GM13977 (cell line): ENCODE measurements at places on chromosomes 6 and 20.
A peak's percentile ranks its signal among the peaks of the same experiment; 100 is the strongest.

GRCh38 chr6:115601064-115601463, 459.6 kb downstream of the FRK start:
- DNase-seq: no peak

DNA sequence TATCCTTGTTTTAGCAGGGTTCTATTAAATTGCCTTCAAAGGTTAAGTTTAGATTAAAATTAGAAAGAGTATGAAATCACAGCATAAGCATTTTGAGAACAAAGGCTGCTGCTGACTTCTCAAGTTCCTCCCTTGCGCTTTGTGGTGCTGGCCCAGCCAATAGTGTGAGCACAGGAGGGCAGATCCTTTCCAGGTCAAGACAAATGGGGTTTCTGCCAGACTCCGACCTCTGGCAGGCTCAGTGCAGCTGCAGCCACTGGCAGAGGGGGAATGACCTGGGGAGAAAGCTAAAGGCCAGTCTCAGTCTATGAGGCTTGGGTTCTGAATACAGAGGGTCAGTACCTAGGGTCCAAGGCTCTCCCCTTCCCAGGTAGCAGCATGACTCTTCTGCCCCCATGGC, 27.0 kb downstream of the CLIC5 start:
- no peak for DNase-seq

GRCh38 chr20:32457479-32457986, 99.4 kb downstream of the ASXL1 start:
- peak; percentile 69 for DNase-seq

- DNase-seq: no peak
These were observed 114.9 kb upstream of the PTPRT start for GRCh38 chr20:43304598-43304997.

GRCh38 chr6:112251171-112251875, 3.0 kb downstream of the LAMA4 start:
- DNase-seq: no peak

DNA sequence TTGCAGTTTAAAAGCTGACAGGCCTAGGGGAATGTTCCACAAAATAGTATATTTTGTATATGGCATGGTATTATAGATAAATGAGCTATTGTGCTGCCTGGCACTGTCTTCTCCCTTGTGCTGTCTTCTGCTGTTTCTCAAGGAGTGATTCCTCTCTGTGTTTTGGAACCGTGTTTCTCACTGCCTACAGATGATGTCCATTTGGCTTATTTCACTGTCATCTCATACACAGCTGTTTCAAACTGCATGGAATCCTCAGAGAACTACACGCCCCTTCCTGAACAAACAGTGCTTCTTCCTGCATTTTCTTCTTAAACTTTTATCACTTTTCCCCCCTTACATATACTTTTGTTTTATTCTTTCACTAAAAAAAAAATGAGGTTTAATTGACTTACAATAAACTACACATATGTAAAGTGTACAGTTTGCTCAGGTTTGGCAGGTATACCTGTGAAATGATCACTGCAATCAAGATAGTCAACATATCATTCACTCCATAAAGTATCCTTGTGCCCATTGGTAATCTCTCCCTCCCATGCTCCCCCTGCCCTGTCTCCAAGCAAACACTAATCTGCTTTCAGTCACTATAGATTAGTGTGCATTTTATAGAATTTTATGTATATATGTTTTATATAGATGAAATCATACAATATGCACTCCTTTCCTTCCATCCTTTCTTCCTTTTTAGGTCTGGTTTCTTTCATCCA, 43.0 kb downstream of the CBFA2T2 start:
- DNase-seq: no peak

DNA sequence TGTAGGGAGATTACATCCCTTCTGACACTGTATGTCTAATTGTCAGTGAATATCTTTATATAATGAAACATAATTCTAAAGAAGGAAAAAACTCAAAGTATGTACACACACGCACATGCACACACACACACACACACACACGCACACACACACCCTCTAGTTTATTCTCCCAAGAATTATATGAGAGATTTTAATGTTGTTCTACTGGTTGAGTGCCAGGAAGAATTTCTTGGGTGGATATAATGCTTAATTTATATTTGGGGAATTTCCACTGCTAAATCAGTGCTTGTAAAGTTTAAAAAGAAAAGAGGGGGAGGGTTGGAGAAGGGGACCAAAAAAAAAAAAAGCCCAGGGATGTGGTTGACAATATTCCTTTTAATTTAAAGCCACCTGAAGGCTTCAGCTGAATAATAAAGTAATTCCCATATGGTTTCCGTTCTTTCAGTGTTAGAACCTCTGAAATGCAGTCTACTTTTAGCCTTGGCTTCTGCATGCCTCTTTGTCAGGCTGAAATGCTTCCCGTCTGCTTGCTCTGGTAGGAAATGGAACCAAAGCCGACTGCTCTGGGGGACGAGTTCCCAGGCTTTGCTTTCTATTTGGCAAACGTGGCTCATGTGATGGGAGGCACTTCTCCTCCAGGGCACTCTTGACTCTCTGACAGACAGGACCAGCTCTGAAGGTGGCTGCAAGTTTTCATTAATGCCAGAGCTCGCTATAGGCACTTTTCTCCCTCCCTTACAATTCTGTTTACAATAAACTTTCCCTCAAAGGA, 225.4 kb downstream of the PRL start:
- DNase-seq: no peak

- no peak for DNase-seq
These were observed 190.7 kb upstream of the UFL1 start for GRCh38 chr6:96330884-96331283.

DNA sequence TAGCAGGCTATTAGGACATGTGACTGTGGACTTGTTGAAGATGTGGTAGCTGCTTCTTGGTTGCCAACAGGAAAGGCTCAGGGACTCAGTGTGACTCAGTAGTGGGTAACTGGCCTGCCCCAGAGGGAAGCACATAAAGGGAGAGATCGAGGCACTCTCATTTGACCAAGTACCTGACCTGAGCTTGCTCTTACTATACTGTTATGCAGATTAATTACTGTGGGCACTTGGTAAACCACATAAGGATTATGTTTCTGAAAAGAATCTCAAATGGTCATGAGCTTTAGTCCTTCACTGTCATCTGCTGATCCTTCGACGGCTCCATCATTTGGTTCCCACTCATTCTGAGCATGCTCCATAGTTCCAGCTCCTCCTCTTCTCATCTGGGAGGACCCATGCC, 48.2 kb upstream of the RPL7L1 start:
- DNase-seq: no peak

DNA sequence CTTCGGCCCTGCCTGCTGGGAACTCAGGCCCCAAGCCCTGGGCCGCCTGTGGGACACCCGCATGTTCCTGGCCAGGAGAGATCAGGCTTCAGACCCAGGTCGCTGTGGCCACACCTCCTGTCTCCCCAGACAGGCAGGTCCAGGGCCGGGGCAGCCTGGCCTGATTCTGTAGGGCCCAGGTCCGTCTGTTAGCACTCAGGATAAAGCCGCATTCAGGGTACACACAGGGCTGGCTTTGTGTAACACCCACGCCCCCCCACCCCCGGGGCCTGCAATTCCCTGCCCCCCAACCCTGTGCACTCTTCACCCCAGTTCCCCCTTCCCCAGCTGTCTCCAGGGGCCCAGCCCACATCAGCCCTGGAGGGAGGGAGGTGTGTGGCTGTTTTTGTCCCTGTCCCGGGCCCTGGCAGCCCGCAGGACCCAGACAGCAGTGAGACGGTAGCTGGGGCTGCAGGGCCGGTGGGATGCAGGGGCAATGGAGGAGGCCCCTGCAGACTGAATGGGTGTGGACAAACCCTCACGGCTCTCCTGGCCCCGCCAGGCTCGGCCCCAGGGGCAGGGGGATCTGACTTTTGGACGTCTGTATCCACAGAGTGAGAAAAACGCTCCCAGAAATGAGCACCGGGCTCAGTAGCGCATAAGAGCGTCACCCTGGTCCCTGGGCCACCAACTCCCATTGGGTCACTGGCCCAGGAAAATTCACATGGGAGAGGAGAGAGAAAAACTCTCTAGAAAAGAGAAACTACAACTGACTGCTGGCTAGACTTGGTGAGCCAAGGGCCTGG, 42.4 kb upstream of the ZBP1 start:
- DNase-seq: no peak

- no peak for DNase-seq
These were observed 23.3 kb downstream of the LRRN4 start for GRCh38 chr20:6030453-6031080.

DNA sequence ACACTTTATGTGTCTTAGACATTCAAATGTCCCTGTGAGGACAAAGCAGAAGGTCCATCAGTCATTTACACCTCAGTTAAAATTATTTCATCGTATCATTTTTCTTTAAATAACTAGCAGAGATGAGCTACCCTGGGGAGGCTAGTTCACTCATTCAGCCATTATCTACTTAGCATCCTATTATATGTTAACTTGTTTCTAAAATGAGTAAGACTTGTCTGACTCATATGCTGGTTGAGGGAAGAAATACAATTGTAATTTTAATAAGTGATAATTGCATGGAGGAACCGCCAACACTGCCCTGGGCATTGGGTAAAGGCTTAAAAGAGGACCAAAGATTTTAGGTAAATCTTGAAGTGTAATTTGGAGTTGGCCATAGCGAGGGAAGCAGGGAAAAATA, 12.4 kb upstream of the PTPRK start:
- no peak for DNase-seq

- DNase-seq: no peak
These were observed 88.8 kb downstream of the RIPOR3 start for GRCh38 chr20:50602432-50603088.

DNA sequence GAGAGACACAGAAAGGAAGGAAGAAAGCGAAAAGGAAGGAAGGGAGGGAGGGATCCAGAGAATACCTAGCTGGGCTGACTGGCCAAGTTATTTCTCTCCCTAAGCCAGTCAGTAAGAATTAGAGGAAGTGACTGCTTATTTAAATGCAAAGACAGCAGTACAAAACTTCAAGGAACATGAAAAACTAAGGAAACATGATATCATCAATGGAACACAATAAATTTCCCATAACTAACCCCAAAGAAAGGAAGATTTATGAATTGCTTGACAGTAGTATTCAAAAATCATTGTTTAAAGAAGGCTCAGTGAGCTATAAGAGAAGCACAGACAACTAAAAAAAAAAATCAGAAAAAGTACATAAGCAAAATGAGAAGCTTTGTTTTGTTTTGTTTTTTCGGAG, 252.3 kb upstream of the SASH1 start:
- no peak for DNase-seq

DNA sequence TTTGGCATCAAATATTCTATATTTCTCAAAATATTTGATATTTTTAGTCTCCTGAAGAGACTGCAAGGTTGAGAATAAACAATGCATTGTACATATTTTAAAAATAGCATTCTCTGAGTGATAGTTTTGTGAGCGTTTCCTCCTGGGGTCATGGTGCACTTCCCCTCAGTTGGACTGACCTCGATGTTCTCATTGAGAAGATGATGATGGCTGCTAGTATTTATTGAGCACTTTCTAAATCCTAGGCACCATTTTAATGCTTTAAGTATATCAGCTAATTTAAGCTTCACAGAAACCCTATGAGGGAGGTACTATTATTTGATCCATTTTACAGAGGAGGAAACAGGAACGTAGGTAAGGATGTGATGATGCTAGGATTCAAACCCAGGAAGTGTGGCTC, 18.2 kb downstream of the DSE start:
- no peak for DNase-seq

GRCh38 chr20:33704197-33704924, 15.7 kb downstream of the PXMP4 start:
- DNase-seq: no peak

- no peak for DNase-seq
These were observed 179.1 kb upstream of the EYA4 start for GRCh38 chr6:133062077-133062476.

- no peak for DNase-seq
These were observed 301.0 kb upstream of the SLC35B3 start for GRCh38 chr6:8736156-8736895.

GRCh38 chr20:43720007-43720406, 6.8 kb downstream of the GTSF1L start:
- no peak for DNase-seq

- DNase-seq: no peak
These were observed 46.6 kb downstream of the RNF182 start for GRCh38 chr6:13971303-13971702.

DNA sequence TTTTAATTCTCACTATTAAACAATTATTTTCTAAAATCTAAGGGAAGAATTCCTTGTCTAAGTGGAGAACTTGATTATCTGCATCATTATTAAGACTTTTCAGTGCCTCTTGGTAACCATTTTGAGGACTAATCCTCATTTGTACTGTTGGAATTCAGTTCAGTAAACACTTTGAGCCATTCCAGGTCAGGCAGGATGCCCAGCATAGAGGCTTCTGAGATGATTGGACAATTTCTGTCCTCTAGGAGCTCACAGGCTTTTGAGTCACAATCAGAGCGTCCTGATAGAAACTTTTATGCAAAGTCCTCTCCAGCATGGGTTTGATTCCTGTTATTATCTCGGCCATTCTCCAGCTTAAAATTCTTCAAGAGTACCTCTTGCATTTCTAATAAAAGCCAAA, 1304.6 kb downstream of the EPHA7 start:
- DNase-seq: no peak

GRCh38 chr20:24376311-24377099, 92.9 kb upstream of the SYNDIG1 start:
- DNase-seq: no peak

DNA sequence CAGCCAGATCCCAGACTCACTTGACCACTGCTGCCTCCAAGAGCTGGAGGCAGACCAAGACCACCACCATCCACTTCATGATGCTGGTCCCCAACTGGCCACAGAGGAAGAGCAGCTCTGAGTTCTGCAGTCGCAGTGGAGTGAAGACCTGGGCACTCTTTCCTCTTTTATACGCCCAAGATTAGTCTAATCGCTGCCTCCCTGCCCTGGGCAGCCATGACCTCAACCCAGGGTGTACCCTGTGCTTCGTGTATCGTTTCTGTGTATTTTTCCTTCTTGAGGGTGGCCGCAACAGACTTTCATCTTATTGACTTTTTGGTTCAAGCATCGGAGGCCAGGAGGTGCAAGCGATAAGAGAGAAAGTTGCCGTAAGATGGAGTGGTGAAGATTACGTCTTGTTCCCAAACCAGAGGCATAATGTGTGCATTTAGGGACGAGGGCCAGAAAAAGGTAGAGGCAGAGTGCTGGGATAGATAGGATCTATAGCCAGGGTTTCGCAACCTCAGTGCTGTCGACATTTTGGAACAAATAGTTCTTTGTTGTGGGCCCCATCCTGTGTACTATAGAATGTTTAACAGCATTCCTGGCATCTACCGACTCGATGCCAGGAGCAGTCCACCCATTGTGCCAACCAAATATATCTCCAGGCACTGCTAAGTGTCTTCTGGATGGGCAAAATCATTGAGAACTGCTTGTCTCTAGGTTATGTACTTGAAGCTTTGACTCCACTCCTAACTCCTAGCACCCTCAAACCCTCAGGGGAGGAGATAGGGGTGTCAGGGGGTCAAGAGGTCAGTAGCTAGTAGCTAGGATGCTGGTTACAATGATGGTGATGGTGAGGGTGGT, at the start of gene PGC:
Gene PGC, minus strand, starts transcription at position 142 of the 846 bp plus-strand sequence. Its CDS starts 63 bp downstream, at position 79.
- no peak for DNase-seq

- no peak for DNase-seq
These were observed 2.6 kb upstream of the RSPH3 start for GRCh38 chr6:159002432-159003155.

- no peak for DNase-seq
These were observed 246.2 kb downstream of the HACE1 start for GRCh38 chr6:104613416-104614001.
